ENCODE measurements at places on chromosomes 6 and 20. TPM values are rescaled to one million over a fixed set of nuclear protein-coding genes. Genes with fewer than 3 reads are reported as not detected.

The SNPH gene
- total RNA-seq: 4.9 TPM

The FOXF2 gene
- total RNA-seq: 2.7 TPM

The RIPPLY2 gene
- not detected for total RNA-seq

The EPHA7 gene
- 0.10 TPM for total RNA-seq

The ERMARD gene
- 19.8 TPM for total RNA-seq

The ZDHHC14 gene
- total RNA-seq: 8.5 TPM

The HSPA12B gene
- total RNA-seq: 28.0 TPM

GRCh38 chr20:36270744-36271638 lies 34.7 kb downstream of the AAR2 start:
- peak; percentile 33 for DNase-seq

- no peak for DNase-seq
Observed at GRCh38 chr6:1187293-1188131, 124.4 kb upstream of the FOXQ1 start.

DNA sequence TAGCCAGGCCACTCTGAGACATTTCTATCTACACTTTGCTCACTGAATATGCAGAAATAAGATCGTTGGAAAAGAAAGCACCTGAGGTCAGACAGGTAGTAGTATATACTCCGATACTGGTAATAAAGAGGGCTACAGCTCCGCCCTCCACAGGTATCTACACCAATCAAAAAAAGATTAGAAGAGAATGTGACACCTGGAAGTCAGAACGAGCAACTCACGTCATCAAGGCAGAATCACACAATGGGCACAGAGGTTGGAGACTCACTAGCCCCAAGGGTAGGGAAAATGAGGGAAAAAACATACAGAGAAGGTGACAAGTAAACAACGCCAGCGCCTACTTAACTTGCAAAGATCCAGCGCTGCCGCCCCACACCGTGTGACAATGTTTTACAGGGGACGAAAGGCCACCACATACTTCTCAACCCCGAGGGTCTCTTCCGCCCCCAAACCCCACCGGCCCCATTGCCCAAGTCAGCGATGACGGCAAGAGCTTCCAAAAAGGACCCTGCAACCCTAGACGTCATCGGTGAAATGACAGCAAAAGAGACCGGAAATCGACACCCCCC lies 653 bp downstream of the LMBRD1 start:
- no peak for DNase-seq

GRCh38 chr6:45072016-45072415 lies 256.1 kb upstream of the RUNX2 start:
- no peak for DNase-seq

- no peak for DNase-seq
Observed at GRCh38 chr20:7327810-7328209, 560.3 kb downstream of the BMP2 start.

- no peak for DNase-seq
Observed at GRCh38 chr6:53706525-53706924, 41.0 kb upstream of the KLHL31 start.

DNA sequence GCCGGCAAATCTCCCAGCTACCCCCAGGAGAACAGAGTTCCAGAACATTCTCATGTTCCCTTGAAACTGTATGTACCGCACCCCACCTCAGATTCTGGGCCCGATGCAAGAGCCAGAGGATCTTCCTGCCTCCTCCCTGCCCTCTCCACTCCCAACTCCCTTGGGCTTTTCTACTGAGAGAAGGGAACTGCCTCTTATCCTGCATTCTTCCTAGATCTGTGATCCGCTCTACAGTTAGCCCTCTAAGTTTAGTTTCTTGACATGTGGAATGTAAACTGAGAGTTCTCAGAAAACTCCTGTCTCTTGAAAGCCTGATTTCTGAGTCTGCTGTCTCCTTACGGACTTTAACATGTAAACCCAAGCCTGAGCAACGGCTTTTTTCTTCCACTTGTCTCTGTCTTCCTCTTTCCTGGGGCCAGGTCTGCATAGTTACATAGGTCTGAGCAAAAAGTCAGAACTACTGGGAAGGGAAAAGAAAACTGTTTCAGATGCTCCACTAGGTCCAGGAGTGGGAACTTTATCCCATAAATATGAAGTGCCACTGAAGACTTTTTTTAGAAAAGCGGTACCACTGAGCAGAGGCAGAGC lies 86.5 kb upstream of the TNFAIP3 start:
- no peak for DNase-seq

GRCh38 chr6:77740380-77740779 lies 87.5 kb downstream of the MEI4 start:
- no peak for DNase-seq

- no peak for DNase-seq
Observed at GRCh38 chr20:7010527-7010926, 243.0 kb downstream of the BMP2 start.

DNA sequence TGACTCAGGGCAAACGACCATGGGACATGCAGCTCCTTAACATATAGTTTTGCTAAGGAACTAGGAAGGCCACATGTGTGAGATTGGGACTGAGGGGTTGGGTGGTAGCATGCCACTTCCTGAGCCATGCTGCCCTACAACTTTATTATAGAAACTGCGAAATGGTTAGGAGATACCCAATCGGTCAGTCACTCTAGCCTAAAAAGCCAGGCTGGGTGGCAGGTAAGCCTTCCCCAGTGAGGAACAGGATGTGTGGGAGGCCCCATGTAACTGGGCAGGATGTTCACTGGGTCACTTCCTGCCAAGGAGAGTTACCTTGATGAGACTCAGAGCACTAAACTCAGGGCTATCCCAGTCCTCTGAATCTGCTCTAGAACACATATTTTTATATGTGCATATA lies 123.5 kb downstream of the MAP3K7 start:
- DNase-seq: no peak

- no peak for DNase-seq
Observed at GRCh38 chr20:52054123-52054522, 137.5 kb downstream of the ZFP64 start.

DNA sequence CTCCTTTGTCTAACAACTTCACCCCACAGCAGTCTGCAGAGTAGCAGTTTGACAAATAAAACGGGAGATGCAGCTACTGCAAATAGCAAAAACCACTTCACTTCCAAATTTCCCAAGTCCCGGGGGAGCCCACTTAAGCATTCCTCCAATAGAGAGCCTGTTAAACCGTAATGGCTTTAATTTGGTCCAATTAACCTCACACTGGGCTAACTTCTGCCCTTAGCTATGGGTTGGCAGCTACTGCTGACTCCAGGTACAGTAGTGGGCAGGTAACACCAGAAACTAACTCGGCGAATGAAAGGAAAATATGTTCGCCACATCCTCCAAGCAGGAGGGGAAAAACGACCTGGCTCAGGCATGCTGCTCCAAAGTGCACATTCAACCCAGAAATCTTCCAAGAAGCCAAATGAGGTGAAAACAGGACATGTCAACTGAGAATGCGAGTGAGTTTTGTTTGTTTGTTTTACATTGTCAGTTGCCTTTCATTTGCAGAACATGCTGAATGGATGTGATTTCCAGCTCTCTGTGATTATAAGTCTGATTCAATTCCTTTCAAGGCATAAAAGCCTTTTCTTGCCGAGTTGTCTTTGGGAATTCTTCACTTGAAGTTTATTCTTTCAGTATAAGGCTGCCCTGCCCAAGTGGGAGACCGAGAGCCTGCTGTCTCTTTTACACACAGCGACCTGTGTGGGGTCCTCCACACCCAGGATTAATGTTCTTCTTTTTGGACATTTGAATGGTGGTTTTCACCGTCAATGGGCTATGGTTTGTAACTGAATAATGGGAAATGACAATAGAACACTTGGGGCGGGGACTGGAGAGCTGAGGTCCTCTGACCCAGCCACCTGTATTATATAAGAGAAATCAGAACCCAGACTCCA lies 117.3 kb upstream of the ARMC2 start:
- no peak for DNase-seq

- DNase-seq: no peak
Observed at GRCh38 chr6:52503323-52503747, 73.5 kb downstream of the TRAM2 start.

- DNase-seq: no peak
Observed at GRCh38 chr20:64048402-64049044, 916 bp downstream of the SOX18 start.

DNA sequence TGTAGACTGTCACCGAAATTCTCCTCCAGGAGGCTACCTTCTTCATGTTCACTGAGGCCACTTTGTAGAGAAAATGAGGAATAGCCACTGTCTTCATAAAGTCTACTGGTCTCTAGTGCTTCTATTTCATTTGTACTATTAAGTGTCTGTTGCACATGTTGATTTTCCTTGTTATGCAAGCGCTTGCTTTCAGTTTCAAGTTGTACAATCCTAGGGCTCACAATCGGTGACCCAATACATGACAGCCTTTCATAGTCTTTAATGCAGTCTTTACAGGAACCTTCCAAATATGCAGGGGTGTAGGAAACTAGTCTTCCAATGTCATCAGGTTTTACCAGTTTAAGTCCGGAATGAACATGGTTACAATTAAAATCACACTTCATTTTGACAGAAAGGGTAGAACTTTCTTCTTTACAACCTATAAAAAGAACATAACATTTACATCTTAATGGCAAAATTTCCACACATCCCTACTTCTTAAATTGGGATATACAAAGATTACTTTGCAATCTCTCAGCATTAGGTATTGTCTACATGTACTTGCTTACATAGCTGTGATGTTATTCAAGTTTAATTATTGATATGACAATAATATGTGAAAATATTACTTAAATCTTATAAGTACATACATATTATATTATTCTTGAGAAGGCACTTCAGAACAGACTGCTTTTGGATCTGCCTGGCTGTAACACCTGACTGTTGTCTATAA lies 7.5 kb downstream of the FBXO5 start:
- no peak for DNase-seq

- DNase-seq: no peak
Observed at GRCh38 chr20:43840382-43841070, 74.1 kb upstream of the TOX2 start.

DNA sequence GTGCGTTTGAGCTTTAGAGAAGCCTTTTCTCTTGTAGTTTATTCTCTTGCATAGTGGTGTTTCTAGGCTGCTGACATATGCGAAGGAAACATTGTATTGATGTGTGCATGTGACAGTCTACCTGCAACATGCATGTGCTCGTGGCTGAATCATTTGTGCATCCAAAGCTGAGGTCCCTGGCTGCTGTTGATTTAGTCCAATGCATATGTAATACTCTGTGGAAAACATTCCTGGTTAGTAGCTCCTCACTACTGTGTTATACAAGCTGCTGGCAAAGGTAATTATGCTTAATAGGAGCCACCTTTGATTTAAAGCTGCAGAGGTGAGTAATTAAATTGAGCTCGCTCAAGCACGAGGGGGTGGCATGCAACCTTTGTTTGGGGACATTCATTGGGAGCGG lies 24.5 kb downstream of the TSHZ2 start:
- no peak for DNase-seq

DNA sequence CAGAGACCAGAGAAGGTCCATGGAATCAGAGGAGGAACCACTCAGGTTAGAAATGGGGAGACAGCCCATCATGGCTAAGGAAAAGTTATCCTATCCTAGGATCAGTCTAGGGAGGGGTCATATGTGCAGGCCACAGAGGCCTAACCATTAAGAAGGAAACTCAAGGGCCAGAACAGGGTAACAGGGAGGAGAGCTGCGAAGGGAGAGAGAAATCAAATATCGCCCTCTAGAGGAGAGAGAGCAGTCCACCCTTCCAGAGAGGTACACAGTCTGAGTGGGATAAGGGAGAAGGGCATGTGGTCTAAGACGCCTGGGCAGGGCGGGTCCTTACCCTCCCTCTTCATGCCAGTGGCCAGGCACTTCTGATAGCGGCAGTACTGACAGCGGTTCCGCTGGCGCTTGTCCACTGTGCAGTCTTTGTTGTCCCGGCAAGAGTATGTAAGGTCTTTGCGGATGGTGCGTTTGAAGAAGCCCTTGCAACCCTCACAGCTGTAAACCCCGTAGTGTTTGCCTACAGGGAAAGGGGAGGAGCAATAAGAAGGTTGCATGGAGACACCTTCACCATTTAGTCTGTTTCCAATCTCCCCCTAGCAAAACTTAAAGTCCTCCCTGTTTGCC lies 2.9 kb downstream of the RXRB start:
- DNase-seq: no peak

GRCh38 chr20:49245921-49246740 lies 26.9 kb downstream of the DDX27 start:
- DNase-seq: peak; percentile 41

GRCh38 chr6:137794516-137795201 lies 72.4 kb upstream of the TNFAIP3 start:
- DNase-seq: no peak

- DNase-seq: no peak
Observed at GRCh38 chr20:58817748-58818147, 33.0 kb downstream of the GNAS-AS1 start.

DNA sequence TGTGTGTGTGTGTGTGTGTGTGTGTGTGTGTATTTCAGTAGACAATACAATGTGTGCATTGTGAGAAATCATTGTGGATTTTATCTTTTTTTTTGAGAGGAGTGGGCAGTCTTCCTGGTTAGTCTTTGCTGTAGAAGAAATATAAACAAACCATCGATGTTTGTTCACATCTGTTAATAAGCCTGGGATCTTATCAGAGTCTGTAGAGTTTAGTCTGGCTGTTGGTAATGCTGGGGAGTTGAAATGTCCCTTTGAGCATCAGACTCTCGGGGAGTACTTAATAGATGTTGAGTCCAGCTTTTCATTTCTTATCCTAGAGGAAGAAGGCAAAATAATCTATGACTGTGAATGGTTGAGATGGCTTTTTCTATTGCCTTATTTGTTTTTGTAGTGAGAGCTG lies 96.6 kb upstream of the SUPT3H start:
- no peak for DNase-seq

DNA sequence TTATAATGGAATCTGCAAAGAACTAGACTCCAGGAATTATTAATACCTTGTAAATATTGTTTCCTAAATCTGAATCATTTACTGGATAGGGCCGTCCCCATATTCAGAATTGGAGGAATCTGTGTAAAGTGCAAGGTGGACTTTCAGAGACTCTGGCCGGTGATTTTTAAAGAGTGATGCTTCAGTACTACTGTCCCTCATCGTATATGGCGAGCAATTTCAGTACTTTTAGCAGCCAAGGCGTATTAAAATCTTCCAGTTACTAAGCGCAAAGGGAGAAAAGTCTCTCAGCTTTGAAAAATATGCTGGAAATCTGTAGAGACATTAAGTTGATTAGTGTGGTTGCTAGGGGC lies 483 bp downstream of the SMIM26 start:
- DNase-seq: no peak

- no peak for DNase-seq
Observed at GRCh38 chr6:135901774-135902524, 50.4 kb downstream of the PDE7B start.
